ENCODE measurements at places on chromosomes 12 and 14. TPM values are rescaled to one million over a fixed set of nuclear protein-coding genes. Genes with fewer than 3 reads are reported as not detected.

The NGB gene
- total RNA-seq: not detected

The LMNTD1 gene
- total RNA-seq: not detected

The SERPINA12 gene
- total RNA-seq: not detected

The ADAMTS20 gene
- not detected for total RNA-seq

The CLEC1B gene
- not detected for total RNA-seq

The TEX52 gene
- not detected for total RNA-seq

The RBMS2 gene
- 4.4 TPM for total RNA-seq

The KRT79 gene
- not detected for total RNA-seq

The LBHD2 gene
- not detected for total RNA-seq

The RNASE4 gene
- 2.3 TPM for total RNA-seq

The MIP gene
- not detected for total RNA-seq

The PAPLN gene
- total RNA-seq: not detected

The TMEM63C gene
- not detected for total RNA-seq

The SIRT4 gene
- total RNA-seq: not detected

The AKAP6 gene
- not detected for total RNA-seq

The DPPA3 gene
- total RNA-seq: not detected

The KLRG1 gene
- total RNA-seq: 2.1 TPM

The C14orf180 gene
- not detected for total RNA-seq

The INSM2 gene
- total RNA-seq: not detected

The ANKS1B gene
- not detected for total RNA-seq

The KANSL2 gene
- 42.8 TPM for total RNA-seq

The CMA1 gene
- not detected for total RNA-seq

The METTL17 gene
- 72.0 TPM for total RNA-seq

The EPYC gene
- not detected for total RNA-seq

The FOXG1 gene
- total RNA-seq: 0.03 TPM

The GUCY2C gene
- total RNA-seq: not detected

The TPPP2 gene
- not detected for total RNA-seq

The SSTR1 gene
- 0.07 TPM for total RNA-seq

The GTF2A1 gene
- total RNA-seq: 22.8 TPM

The KCNC2 gene
- not detected for total RNA-seq

The ZDHHC22 gene
- not detected for total RNA-seq

The CIDEB gene
- not detected for total RNA-seq

The FSCB gene
- total RNA-seq: not detected

The TCHP gene
- total RNA-seq: 4.0 TPM
